ENCODE measurements at places on chromosomes 1 and 21.
A peak's percentile ranks its signal among the peaks of the same experiment; 100 is the strongest.

GRCh38 chr1:218409946-218410510 lies 64.9 kb downstream of the TGFB2 start:
- no peak for DNase-seq

- no peak for DNase-seq
Measured at GRCh38 chr1:42801832-42802473, 15.0 kb upstream of the ERMAP start.

- no peak for DNase-seq
Measured at GRCh38 chr1:151504759-151505158, 6.4 kb upstream of the CGN start.

DNA sequence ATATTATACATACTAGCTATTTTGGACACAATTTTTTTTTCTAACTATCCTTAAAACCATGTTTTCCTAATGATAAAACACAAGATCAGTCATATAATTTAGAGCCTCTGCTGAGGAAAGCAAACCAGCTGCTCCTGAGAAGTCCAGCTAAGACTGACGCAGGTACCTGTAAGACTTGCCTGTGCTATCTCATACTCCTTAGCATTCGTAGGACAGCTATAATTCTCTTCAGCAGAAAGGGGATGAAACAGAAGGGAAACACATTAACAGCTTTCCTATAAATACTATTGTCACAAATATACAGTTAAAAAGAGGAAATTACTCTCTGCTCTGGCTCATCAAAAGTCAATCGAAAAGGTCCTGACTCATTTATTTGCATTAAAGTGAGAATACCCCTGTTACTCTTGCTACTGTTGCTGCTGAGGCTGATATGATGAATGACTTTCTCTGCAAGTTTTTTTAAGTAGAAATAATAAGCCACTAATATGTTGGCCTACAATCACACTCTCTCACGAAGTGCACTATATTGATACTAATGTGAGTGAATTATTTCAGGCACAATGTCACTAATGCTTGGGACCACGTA lies 757.1 kb downstream of the KCNT2 start:
- no peak for DNase-seq

DNA sequence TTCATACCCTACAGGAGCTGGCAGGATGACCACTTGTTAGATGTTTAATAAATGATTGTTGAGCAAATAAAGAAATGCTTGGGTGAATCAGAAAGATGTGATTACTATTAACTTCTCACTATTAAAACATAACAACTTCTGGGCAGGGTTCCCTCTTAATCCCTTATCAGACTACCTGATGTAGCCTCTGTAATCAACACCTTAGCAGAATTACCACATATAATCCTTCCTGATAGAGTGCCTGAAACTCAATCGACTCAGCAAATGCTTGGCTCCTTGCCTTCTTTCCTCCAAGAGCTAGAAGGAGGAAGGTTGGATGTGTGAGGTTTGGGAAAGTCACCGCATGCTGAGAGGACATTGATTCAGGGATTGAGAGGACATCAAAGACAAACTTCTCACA lies 34.8 kb upstream of the DSCAM start:
- DNase-seq = no peak

DNA sequence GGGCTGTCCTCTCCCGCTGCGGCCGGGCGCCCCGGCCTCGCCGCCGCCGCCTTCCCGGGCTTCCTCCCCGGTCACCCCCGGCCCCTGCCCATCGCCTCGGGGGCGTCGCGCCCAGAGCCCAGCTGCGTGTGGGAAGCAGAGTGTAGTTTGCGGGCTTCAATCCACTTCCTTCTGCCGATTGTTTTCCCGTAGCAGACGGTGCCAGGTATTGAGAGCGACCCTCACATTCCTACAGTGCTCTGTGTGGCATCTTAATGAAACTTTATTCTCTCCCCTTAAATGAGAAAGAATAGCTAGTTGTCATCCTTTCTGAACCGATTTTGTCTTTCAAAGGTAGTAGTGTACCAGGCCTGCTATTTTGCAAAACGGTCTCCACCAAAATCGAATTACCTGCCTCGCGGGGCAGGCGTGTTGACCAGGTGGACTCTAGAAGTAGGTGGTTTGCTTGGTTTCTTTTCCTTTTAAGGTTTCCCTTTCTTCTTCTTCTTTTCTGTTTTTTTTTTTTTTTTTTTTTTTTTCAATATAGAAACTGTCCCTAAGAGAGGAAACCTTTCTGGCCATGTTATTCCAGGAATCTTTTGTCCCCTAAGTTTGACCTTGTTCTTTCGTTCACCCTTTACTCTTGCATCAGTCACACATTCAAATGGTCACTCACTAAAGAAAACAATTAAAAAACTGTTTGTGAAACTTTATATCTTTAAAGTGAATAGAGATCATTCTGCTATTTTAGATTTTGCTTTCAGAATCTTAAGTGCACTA lies 881 bp downstream of the USP25 start:
- no peak for DNase-seq

- no peak for DNase-seq
Measured at GRCh38 chr21:38479641-38480525, 18.4 kb downstream of the ERG start.

GRCh38 chr1:222792744-222793143 lies 22.1 kb upstream of the DISP1 start:
- DNase-seq = no peak

- DNase-seq = peak; percentile 65
Measured at GRCh38 chr1:41516168-41517061, 31.9 kb upstream of the EDN2 start.

- no peak for DNase-seq
Measured at GRCh38 chr1:209483691-209484090, 99.8 kb upstream of the CAMK1G start.

- DNase-seq = no peak
Measured at GRCh38 chr1:221699577-221699976, 42.3 kb downstream of the DUSP10 start.

- DNase-seq = no peak
Measured at GRCh38 chr1:78045563-78045925, 222 bp upstream of the GIPC2 start.

DNA sequence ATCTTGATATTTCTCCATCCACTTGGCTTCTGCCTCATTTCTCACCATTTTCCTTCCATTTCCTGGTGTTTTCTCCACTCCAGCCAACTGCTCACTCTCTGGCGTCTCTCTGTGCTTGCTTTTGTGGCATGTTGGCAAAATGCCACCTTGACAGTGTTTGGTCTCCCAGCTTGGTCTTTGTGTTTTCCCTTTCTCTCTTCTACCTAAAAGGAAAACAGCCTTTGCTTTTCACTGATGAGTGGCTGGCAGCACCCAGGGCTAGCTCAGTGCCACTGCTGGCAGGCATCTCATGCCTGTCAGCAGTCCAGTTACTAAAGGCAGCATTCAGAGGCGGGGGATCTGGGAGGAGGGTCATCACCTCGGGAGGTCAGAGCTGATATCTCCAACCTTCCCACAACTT lies 55.3 kb upstream of the DSCAM start:
- DNase-seq = peak; percentile 69

GRCh38 chr21:44593598-44594405 lies 1.5 kb upstream of the KRTAP10-6 start:
- no peak for DNase-seq

DNA sequence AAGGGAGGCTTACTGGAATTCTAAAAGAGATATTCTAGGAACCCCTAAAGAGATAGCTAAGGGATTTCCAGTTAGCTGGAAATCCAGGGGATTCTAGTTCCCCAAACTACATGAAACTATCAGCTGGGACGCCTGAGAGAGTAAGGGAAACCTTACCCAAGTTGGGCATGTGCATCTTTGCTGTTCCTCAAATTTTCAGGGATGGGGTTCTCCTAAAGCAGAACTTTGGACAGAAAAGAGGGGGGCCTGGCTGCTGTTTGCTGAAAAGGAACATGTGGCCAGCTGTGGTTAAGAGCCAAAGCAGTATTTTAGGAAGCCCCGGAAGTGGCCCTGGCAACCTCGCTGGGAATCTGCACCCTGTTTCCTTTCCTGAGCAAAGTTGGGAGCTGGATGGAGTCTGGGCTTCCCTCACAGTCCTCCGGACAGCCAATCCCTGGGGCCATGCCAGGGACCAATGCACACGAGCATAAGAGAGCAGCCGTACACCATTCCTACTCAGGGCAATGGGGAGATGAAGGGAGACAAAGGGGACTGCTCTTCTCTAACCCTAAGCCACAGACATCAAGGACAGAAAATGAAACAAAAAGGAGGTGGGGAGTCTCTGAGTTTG lies 154.3 kb downstream of the PLXNA2 start:
- DNase-seq = no peak

DNA sequence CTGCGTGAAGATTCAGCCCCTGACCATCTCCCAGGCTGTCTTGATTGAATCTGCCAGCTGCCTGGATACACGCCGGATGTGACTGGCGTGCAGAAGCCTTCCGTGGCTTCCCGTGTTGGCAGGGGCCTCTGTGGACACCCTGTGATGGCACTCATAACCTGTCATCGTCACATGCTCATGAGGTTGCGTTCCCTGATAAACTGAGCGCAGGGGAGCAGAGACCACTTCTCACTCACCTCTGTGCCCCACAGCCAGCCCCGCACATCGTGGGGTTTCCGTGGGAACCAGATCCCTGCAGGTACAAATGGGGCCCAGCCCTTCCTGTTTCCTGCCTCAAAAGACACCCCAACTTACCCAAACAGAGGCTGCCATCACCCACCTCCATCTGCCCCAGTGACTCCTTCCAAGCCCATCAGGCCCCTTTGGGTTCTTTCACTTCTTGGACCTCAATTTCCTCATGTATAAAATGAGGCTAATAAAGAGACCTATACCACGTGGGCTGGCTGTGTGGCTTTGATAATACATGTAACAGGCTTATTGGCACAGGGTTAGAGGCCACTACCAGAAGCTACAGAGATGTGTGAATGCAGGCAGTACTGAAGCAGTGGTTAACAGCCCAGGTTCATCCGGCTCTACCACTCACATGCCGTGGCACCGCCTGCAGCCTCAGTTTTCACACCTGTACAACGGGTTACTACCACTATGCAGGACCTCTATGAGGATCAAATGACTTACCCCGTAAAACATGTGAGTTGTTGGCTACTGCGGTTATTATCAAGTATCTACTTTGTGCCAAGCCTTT lies 23.6 kb downstream of the HTR6 start:
- no peak for DNase-seq

DNA sequence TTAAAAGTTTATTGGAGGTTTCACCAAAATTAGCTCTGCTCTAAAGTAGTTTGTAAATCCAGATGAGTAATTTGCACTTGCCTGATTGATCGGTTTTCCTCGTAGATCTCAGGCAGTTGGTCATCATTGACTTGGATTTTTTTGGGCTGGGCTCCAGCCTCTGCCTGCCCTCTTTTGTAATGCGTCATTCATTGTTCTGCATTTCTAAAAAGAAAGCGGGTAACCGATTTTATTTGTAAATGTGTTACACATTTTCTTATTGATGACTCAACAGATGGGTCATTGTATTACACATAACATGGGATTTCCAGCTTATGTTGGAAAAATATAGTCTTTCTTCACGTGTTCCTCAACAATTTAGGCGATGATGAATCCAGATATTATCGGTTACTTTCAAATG lies 5.5 kb downstream of the ETS2 start:
- no peak for DNase-seq
